ENCODE measurements at places on chromosomes 3 and 15. TPM values are rescaled to one million over a fixed set of nuclear protein-coding genes. Genes with fewer than 3 reads are reported as not detected.

DNASE1L3 gene
- not detected for polyA plus RNA-seq

ANKRD63 gene
- not detected for polyA plus RNA-seq

CLRN1 gene
- polyA plus RNA-seq = not detected

XCR1 gene
- polyA plus RNA-seq = not detected

DNA sequence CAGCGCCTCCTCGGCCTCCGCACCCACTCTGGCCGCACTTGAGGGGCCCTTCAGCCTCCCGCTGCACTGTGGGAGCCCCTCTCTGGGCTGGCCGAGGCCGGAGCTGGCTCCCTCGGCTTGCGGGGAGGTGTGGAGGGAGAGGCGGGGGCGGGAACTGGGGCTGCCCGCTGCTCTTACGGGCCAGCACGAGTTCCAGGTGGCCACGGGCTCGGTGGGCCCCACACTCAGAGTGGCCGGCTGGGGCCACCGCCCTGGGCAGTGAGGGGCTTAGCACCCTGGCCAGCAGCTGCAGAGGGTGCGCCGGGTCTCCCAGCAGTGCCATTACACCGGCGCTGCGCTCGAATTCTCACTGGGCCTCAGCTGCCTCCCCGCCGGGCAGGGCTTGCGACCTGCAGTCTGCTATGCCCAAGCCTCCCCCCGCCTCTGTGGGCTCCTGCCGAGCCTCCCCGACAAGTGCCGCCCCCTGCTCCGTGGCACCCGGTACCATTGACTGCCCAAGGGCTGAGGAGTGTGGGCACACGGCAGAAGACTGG is 167.1 kb upstream of the PLSCR5 start:
- DNase-seq = no peak

DNA sequence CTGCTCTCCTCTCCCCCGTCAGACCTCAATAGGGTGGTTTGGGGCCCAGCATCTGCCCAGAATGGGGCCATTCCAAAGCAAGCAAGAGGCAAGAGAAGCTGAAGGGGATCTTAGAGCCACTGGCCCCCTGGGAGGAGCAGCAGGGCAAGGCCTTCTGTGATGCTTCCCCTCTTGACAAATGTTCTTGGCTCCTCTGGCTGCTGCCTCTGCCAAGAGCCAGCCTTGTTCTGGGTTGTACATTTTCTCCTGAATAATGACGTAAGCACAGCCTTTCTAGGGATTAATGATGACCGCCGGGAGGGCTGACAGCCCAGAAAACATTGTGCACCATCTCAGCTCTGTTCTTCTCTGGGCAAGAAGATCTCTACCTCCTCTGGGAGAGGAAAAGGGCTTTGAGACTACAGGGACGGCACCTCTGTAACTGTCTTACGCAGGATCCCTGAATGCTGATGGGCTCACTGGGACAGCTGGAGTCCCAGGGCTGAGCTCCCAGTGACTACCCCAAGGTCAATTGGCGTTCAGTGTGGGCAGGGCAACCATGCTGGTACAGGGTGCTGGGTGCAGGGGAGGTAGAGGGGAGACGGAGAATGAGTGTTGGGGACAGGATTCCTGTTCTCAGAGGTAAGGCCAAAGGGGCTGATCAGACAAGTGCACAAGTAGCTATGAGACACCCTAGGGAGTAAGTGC is 253.3 kb downstream of the FAM43A start:
- no peak for DNase-seq

DNA sequence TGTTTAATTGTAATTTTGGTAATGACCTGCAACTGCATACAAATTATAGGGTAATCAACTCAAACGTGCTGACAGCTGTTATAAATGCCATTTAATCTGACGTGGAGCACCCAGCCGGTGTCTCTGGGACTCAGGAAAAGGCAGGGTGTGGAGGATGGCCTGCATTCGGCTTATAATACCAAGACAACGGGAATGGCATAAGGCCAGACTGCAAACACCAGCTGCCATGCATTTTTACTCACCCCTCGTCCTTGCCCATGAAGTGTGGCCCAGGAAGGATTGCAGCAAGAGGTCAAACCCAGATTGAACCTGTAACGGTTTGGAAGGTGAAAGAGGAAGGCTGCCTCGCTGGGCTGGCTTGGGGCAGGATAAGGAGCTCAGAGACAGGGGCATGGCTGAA is 96.4 kb downstream of the WNT7A start:
- no peak for DNase-seq
